ENCODE measurements at places on chromosomes 11 and 22. TPM values are rescaled to one million over a fixed set of nuclear protein-coding genes. Genes with fewer than 3 reads are reported as not detected.

- peak; percentile 89 for DNase-seq
Observed at GRCh38 chr11:2768471-2769408, 68.9 kb upstream of the KCNQ1OT1 start.

DNA sequence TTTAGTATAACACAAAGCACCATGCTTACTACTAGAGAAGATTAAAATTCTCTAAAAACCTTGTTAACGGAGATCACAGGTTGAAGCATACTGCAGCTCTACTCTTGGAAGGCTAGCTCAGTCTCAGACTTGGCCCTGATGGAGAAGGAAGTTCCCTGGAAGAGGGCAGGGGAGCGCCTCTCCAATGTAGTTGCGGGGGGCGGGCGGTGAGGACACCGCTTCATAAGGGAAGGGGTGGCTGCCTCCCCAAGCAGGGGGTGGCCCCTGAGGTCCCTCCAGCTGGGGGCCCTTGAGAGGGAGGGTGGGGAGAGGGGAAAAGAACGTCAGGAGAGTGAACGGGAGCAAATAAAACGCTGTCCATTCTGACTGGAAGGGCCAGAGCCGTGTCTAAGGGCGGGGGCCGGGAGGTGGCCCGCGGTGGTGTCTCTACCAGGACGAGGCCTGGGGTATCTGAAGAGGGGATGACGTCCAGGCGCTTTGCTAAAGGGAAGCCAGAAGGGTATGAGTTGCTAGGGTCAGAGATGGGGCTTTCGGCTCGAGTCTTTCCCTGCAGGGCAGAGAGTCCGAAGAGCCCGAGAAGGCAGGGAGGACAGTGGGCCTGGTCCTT lies 553 bp upstream of the USP47 start:
- DNase-seq: peak; percentile 58

GRCh38 chr11:44758983-44759382 lies 32.2 kb downstream of the TSPAN18 start:
- DNase-seq: no peak

DNA sequence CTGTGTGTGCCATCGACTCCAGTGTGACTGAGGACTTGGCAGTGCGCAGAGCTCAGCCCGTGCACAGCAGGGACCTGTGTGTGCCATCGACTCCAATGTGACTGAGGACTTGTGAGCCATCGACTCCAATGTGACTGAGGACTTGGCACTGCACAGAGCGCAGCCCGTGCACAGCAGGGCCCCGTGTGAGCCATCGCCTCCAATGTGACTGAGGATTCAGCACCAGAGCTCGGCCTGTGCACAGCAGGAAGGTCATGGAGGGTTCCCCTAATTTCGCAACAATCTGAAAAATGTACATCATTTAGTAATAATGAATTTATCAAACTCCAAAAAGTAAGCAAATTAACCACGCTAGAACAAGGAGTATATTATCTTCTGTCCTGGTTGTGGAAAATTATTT lies 348.3 kb upstream of the B3GAT1 start:
- DNase-seq: no peak

GRCh38 chr22:47366026-47366767 lies 603.7 kb downstream of the TBC1D22A start:
- no peak for DNase-seq

DNA sequence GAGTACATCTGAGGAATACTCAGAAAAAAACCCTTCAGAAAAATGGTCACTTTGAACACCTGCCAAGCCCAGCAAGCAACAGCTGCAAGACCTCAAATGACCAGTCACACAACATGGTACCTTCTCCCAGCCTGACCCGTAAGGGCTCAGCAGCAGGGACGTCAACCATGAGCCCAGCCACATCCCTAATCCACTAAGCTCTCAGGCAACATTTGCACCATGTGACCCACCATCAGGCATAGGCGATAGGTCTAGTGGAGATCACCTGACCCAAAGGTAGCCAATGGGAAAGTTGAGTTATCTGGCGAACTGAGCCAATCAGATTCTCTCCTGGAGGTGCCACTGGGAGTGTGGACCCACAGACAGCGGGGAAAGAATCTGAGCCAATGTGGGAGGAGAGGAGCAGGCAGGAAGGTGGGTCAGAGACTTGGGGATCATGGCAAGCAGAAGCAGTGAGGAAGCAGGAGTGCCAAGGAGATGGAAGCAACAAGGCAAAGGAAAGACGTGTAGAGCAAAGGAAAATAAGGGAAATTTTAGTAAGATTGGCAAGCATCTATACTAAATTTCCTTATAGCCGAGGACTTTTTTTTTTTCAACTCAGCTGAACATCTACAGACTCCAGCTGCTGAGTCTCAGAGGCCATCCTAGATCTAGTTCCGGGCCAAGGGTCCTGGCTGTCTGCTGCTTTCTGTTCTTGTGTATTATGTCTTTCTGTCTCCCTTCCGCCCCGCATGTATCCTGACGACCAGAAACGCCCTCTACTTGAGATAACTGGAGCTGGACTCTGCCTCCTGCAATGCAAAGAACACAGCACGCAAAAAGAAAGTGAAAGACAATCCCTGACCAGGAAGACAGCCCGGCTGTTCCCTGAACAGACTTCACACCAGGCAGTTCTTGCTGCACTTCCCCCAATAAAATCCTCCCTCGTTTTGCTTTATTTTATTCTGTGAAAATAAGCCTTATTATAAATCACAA lies 11.0 kb upstream of the PLAAT2 start:
- DNase-seq: peak; percentile 77

SYVN1 gene
- total RNA-seq: 29.5 TPM
